ENCODE measurements at places on chromosomes 2 and 18. TPM values are rescaled to one million over a fixed set of nuclear protein-coding genes. Genes with fewer than 3 reads are reported as not detected.

DNA sequence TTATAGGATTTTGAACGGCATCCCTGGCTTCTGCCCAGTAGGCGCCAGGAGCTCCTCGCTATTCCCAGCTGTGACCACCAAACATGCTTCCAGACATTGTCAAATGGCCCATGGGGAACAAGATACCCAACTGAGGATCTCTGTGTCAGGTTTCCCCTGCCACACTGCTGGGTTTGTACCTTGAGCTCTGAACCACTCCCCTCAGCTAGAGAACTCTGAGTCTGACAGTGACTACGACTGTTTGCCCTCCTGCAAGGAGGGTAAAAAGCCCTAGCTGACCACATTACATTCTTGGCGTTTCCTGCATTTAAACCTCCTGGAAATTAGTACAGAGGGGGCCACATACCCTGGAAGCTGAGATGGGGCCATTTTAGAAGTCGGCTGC is 12.4 kb downstream of the LRRFIP1 start:
- peaks cover 6% of the 10 kb centered on the region for H3K4me1 ChIP-seq
- H3K4me3 ChIP-seq = no peak overlapping the region
- DNase-seq = no peak

GRCh38 chr18:7749510-7749981 is 182.4 kb downstream of the PTPRM start:
- H3K27ac ChIP-seq = no peak overlapping the region
- H3K27me3 ChIP-seq = no peaks in the 10 kb centered on the region
- no peaks in the 10 kb centered on the region for H3K4me1 ChIP-seq
- DNase-seq = no peak
- no peaks in the 10 kb centered on the region for H3K36me3 ChIP-seq

DNA sequence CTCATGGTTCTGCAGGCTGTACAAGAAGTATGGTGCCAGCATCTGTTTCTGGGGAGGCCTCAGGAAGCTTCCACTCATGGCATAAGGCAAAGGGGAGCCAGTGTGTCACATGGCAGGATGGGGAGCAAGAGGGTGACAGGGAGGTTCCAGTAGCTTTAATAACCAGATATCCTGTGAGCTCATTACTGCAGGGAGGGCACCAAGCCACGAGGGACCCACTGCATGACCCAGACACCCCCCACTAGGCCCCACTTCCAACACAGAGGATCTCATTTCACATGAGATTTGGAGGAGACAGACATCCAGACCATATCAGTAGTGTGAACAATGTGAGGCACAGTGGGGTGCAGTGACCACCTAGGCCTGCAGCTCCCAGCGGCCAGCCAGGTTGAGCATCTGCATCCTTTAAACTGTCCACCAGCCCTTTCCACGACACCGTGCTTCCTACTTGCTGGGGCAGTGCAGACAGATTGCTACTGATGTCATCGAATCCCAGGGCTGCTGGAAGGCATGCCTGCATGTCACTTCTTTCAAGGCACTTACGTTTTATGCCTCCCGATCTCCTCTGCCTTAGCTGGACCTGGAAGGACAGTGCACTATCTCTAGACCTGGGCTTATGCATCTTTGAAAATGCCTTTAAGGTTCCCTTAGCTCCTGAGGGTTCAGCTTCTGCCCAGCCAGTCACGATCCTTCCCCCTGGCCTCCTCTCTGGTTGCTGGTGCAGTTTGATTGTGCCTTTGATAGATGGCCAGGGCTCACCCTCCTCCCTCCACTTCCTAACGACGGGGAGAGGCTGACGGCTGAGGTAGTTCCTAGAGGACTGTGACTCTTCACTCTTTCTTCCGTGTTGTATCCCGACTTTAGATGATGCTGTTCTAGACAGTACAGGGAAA is 174.3 kb downstream of the FAM210A start:
- H3K27me3 ChIP-seq = no peaks in the 10 kb centered on the region
- no peak overlapping the region for H3K4me3 ChIP-seq
- peaks cover 12% of the 10 kb centered on the region for H3K4me1 ChIP-seq
- peaks cover 10% of the 10 kb centered on the region for H3K36me3 ChIP-seq

- H3K4me1 ChIP-seq = peaks cover 36% of the 10 kb centered on the region
- peaks cover 32% of the 10 kb centered on the region for H3K36me3 ChIP-seq
- peak overlapping the region; percentile 75 for H3K27ac ChIP-seq
- no peaks in the 10 kb centered on the region for H3K27me3 ChIP-seq
- no peak for DNase-seq
- H3K4me3 ChIP-seq = peak overlapping the region; percentile 27
Observed at GRCh38 chr2:157864857-157865430, 11.2 kb downstream of the ACVR1 start.

DNA sequence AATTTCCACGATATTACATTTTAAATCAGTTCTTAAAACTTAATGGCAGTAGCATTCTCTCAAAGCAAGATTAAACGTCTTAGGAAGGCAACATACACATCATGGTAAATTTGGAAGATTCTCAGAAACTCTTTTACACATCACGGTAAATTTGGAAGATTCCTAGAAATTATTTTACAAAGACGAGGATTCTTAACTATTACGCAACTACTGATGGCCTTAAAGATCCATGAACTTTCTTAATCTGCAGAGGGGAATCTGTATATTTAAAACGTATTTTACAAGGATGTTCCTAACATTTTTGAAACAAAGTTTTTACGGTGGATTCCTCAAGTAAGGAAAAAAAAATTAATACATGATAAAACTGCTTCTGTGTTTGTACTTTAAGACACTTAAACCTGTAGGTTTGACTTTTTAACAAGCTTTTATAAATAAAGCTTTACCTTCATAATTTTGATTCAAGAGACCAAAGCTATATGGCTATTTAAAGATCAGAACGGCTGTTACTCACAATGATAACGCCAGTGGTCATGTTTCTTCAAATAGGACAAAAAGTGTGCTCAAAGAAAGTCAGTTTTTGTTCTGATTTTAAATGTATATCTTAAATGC is 1.7 kb downstream of the ATF2 start:
- H3K4me3 ChIP-seq = peak overlapping the region; percentile 99
- no peak overlapping the region for H3K27ac ChIP-seq
- no peak for DNase-seq
- peaks cover 25% of the 10 kb centered on the region for H3K36me3 ChIP-seq
- H3K4me1 ChIP-seq = peaks cover 39% of the 10 kb centered on the region

Gene ELOA2
- not detected for total RNA-seq

Gene B4GALT6
- total RNA-seq = 4.2 TPM

Measured in activated T-helper 2 cell treated with anti-CD3 and anti-CD28 coated beads, Interferon-gamma antibody, Interleukin-2, Interleukin-4, amounts not matched to agents 10 μg/mL and 5 μg/mL and 100 μg/mL, durations not matched to agents 14 hours and 24 hours and 36 hours (primary cell).